Ammon's horn (tissue), 1 donor: ENCODE measurements at places on chromosomes 7 and 10.

GRCh38 chr7:51007551-51008505 lies 225.1 kb upstream of the GRB10 start:
- DNase-seq = no peak

GRCh38 chr10:130411496-130412085 lies 275.4 kb downstream of the GLRX3 start:
- DNase-seq = no peak

GRCh38 chr7:158840604-158841003 lies 11.3 kb upstream of the ESYT2 start:
- DNase-seq = no peak

DNA sequence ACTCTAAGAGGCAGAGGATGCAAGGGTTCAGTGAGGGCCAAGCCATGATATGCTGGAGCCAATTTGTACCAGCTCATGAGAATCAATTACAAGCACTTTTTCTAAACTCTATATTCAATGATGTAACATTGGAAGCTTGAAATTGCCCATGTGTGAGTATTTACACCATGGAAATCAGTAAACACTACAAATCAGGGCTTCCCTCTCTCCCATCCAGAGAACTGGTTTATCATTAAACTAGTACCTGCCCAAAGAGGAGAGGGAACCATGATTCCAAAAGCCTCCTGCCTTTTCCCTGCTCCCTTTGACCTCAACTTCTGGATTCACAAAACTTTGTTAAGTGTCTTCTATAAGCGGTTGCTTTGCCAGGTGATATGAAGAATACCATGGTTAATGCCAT lies 52.5 kb upstream of the BICC1 start:
- no peak for DNase-seq

DNA sequence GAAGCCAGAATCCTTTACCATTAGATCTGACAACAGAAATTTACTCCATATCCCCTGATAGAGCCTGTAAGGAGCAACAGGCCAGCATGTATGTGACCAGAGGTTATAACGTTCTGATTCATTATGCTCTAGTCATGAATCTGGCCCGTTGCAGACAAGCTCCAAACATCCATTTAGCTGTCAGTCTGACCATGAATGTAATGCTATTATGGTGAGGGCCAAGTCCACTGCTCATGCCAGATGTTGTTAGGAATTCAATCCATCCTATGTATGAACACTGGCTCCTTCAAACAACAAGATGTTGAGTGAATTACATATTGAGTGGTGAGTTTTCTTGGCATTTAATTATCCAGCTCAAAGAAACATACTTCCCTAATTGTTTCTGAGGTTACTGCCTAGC lies 610.1 kb upstream of the ANKRD30A start:
- DNase-seq = no peak

- no peak for DNase-seq
Measured at GRCh38 chr7:28813243-28813962, 144.7 kb downstream of the TRIL start.

DNA sequence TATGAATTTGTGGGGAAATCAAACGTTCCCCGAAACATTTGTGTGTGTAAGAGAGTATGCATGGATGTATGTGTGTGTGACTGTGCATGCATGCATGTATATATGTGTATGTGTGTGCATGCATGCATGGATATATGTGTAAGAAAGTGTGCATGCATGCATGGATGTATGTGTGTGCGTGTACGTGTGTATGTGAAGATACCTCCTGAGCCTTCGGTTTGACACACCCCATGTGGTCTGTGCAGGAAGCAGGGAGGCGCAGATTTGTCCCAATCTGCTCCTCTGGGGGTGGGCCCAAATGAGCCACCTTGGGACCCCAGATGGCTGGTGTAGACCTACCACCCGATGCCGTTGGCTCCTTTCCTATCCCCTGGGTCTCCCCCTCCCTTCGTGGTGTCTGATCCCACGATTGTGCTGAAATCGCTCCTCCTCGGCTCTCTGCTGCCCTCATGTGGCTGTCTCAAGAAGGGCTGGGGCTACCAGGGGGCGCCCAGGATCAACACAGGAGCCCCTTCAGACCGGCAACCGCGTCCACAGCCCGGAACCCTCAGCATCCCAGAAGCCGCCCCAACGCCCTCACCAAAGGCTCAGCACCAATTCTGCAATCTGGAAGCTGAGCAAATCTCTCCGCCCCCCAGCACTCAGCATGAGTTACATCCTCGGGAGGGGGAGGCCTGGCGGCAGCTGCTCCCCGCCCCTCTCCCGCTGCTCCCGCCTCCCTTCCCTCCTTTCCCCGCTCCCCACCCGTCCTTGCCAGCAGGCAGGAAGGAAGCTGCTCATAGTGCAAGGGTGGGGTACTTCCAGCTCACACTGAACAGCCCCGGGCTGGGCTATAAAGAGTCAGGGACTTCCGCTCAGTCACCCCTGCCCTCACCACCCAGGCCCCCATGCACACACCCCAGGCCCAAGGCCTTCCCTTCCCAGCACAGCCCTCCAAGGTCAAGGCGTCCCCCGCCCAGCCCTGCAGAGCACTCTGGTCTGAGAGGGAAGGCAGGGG lies 2.3 kb upstream of the NOS3 start:
- DNase-seq = peak; percentile 75

GRCh38 chr10:5576780-5577624 lies 52.2 kb downstream of the CALML3 start:
- no peak for DNase-seq

- DNase-seq = no peak
Measured at GRCh38 chr7:84183741-84184140, 10.8 kb downstream of the SEMA3A start.

DNA sequence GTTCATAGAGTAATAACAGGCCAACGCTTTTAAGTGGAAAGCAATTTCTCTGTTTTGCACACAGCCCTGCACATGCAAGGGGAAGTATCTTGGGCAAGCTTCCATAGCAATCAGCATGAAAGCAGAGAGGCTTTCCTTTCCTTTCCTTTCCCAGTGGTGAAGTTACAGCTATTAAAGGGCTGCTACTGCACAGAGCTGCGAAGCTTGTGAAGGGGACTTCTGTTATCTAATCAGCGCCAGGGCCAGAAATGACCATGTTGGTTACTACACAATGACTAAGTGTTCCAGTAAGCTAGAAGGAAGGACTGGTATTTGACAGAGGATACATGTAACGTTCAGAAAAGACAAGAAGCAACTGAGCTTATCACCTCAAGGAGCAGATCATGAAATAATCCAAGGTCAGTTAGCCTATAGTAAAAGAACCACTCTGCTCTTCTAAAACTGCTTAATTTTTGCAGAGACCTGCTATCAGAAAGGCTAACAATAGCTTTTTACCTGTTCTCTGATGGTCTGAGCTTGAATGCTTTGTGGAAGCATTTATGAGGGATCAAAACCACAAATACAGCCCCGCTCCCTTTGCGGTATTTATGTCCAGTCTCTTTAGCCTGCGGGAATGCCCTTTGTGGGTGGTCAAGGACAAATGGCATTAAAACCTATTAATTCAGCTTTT lies 45.9 kb downstream of the SGMS1 start:
- peak; percentile 78 for DNase-seq

GRCh38 chr10:132866601-132867381 lies 75.6 kb downstream of the CFAP46 start:
- DNase-seq = no peak

- DNase-seq = no peak
Measured at GRCh38 chr10:128993911-128994538, 473.0 kb upstream of the MGMT start.

DNA sequence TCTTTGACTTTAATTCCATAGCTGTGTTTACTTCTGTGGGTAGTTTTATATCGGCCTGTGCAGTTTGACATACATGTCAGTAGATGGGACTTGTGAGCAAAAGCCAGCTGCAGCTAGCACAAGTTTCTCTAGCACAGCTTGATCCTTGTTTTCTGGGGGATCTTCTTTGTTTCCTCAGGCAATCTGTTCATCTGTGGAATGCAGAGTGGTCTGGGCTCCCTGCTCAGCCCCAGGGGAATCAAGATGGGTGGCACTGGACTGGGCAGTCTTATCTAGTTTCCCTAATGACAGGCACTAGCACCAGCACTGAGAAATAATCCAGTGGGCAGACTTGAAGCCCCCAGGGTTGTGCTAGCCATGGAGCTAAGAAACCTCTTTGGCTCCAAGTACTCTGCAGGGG lies 40.8 kb downstream of the CYP2C19 start:
- no peak for DNase-seq

DNA sequence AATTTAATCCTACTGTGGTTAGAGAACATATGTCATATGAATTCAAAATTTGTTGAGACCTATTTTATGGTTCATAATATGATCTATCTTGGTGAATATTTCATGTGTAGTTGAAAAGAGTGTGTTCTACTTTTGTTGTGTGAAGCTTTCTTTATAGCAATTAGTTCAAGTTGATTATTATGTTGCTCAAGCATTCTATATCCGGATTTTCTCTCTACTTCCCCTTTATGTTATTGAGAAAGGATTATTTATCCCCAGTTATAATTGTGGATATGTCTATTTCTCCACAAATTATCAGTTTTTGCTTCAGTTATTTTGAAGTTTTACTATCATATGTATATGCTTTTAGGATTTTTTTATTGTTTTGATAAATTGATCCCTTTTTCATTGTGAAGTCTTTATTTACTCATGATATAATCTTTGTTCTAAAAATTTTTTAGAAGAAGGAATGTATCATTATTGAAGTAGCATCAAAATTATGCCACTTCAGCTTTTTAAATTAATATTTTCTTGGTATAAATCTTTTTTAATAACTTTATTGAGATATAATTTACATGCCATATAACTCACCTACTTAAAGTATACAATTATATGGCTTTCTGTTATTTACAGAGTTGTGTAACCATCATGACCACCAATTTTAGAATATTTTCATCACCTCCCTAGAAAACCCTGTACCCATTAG lies 12.0 kb upstream of the MEST start:
- DNase-seq = no peak

- DNase-seq = no peak
Measured at GRCh38 chr10:86291616-86292340, 74.8 kb downstream of the GRID1 start.

DNA sequence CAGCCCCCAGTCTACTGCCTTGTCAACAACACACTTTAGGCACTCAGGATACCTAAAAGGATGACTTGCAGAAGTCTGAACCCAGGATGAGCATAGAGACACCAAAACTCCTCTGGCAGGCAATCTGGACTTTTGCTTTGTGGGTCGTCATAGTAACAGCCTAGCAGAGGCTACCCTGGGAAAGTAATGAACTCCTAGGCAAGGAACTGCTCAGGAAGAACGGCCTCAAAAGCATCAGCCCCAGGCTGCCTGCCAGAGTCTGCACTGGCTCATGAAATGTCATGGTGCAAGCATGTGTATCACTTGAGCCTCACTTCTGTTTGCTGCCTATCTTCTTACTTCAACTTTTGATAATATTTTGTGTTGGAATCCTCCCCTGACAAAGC lies 715.1 kb downstream of the GRID1 start:
- DNase-seq = no peak

GRCh38 chr10:132940791-132941465 lies 1.4 kb downstream of the CFAP46 start:
- DNase-seq = no peak

- DNase-seq = no peak
Measured at GRCh38 chr7:125355899-125356298, 426.3 kb upstream of the POT1 start.

DNA sequence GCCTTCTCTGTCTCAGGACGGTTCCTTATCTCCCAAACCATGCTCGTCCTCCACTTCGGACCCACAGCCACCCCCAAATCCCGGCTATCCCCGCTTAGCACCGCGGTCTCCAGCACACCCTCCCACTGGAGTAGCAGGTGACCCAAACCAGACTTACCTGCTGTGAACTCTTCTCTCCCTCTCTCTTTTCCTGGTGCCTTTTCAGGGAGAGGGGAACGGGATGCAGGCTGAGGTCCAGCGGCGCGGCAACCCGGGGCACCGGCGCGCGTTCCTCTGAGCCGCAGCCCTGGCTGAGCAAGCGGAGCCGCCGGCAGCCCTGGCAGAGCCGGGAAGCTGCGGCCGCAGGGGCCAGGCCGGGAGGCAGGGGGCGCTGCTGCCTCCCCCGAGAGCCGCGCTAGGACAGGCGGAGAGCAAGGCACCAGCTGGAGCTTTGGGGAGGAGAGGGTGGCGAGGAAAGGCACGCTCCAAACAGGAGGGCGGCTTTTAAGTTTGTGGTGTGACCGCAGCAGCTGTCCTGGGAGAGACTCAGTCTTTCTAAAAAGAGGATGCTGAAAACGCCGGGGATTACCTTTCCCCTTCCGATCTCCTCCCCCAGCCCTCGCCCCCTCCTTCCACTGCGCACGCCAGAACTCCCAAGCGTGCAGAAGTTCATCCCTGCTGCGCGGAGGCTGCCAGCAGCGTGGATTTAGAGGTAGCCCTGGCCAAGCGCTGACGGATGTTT lies at the start of gene SEMA3D:
Gene SEMA3D (minus strand): TSS at position 536 of the 721 bp plus-strand sequence. CDS start 65,165 bp downstream, outside the sequence.
- DNase-seq = peak; percentile 83

DNA sequence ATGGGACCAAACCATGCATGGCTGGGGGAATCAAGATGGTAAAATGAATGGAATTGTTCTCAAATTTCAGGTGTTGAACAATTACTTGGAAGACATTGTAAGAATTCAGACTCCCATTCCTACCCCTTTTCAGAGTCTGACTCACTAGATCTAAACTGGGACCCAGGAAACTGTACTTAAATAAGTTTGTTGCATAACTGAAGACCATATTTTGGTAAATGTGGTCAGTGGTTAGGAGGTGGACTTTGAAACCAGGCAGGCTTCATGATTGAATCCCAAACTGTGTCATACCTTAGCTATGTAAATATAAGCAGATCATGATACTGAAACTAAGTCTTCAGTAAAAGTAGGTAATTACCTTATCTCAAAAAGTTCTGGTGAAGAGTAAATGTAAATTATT lies 41.7 kb downstream of the ZWINT start:
- no peak for DNase-seq

GRCh38 chr10:95389982-95390381 lies 99.2 kb upstream of the PDLIM1 start:
- no peak for DNase-seq

GRCh38 chr7:68269405-68269804 lies 1272.8 kb downstream of the TYW1 start:
- peak; percentile 60 for DNase-seq

- DNase-seq = no peak
Measured at GRCh38 chr7:152683297-152683696, 7.4 kb upstream of the XRCC2 start.

DNA sequence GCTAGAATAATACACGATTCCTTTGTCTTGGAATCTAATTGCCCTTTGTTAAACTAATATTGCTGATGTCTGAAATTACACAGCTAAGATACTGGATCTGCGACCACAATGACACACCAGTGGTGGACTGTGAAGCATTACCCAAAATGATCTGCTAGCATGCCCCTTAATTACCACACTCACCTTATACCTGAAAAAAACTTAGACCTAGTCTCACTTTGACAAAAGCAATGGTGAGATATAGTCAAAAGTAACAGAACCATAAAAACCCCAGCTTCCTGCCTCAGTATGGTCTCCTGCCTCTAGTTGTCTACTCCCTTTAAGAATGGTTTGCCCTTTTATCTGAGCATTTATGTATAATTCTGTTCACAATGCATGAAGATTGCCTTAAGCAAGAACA lies 20.8 kb upstream of the ERVW-1 start:
- DNase-seq = no peak

DNA sequence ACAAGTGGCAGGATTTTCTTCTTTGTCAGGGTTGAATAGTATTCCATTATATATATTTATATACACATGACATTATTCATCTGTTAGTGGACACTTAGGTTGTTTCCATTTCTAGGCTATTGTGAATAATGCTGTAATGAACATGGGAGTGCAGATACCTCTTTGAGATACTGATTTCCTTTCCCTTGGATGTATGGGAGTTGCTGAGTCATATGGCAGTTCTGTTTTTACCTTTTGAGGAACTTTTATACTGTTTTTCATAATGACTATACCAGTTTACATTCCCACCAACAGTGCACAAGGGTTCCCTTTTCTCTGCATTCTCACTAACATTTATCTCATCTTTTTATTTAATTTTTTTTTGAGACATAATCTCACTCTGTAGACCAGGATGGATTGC lies 1.8 kb upstream of the CLCN1 start:
- no peak for DNase-seq
